ENCODE measurements at places on chromosomes 5 and 9.

GRCh38 chr9:23663946-23664345 lies 162.1 kb downstream of the ELAVL2 start:
- no peak for DNase-seq

DNA sequence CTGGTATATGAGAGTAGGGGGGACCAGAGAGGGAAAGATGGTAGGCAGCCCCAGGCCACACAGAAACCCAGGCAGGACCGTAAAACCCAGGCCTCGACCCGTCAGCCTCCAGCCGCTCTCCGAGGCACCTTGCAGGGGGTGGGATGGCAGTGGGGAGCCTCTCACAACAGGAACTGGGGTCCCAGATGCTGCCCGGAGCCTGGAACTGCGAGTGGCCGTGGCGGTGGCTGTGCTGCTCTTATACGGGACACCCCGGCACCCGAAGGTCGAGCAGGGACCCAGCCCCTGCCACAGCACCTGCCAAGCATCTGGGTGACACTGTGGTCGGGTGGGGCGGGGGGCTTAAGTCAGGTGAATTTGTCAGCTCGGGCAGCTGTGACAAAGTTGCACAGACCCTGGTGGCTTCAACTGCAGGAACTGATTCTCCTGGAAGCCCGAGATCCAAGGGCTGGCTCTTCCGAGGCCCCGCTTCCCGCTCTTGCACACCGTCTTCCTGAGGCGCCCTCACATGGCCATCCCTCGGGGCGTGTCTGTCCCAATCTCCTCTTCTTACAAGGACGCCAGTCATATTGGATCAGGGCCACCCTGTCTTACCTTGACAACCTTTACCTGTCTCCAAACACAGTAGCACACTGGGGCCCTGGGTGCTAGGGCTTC lies 47.6 kb upstream of the EGFL7 start:
- DNase-seq: no peak

GRCh38 chr9:81397481-81398381 lies 291.6 kb downstream of the TLE1 start:
- DNase-seq: no peak

DNA sequence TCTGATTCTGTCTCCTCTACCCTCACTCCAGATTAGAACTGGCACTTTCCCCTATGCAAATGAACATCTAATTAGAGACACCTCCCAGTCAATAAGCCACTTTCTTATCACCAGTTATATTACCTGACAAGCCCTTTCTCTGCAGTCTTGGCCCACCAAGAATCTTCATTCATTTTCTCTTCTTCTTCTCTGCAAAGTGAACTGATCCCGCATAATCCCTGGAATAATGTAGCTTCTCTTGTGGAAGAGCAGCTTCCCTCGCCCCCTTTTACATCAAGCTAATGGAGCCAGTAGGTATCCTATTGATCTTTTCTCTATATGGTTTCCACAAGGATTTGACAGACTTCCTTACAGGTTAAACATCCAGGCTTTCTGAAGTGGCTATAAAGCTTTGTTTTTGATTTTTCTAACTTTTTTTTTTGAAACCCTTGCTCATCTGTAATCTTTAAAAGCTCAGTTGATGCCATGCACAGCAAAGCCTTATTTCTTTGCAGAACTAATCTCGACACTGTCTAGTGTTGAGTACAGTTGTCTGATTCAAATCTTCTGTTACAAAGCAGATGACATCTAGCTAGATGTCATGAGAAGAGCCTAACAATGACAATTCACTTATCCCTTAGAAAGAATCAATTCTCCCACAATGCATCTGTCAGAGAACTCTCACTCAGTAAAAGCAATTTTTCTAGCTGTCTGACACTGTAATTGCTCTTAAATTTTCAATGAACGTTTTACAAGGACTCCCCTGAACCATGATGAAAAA lies 281.4 kb downstream of the ISL1 start:
- no peak for DNase-seq

All from natural killer cell (primary cell).